ENCODE measurements at places on chromosomes 4 and X.

- no peak for DNase-seq
These were observed 11.3 kb upstream of the MAGEA10 start for GRCh38 chrX:152149648-152150047.

DNA sequence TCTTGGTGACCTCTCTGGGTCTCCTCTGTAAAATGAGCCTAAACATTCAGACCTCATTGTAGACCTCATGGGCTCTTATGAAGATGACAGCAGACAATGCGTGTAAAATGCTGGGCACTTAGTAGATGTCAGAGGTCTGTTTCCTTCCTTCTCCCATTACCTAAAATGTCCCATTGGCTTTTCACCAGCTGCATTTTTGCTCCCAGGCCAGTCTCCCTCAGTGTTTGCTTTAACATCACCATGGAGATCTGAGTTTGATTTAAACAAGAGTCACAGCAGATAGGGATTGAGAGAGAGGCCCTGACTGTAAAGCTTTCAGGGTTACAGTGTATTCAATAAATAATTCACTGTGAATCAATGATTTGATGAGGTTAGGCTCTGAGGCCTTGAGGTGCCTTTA, 24.3 kb downstream of the PSAPL1 start:
- no peak for DNase-seq

DNA sequence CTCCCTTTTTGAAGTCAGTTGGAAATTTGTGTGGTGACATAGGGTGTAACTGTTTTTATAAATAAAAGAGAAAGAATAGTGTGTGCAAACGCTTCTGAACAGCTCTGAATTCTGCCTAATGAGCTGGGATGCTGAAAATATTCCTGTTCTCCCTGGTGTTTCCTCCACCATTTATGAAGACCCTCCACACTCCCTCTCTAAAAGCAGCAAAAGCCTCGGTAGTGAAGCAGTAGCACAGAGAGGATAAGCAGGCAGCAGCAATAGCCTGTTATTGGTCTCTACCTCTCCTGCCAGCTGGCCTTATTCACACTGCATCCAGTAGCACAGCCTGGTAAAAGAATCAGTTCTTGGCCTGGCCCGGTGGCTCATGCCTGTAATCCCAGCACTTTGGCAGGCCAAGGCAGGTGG, 406.1 kb downstream of the IQCM start:
- no peak for DNase-seq

GRCh38 chr4:153514688-153515426, 48.7 kb downstream of the TMEM131L start:
- no peak for DNase-seq

- no peak for DNase-seq
These were observed 11.6 kb downstream of the FRMPD4 start for GRCh38 chrX:12149670-12150407.

DNA sequence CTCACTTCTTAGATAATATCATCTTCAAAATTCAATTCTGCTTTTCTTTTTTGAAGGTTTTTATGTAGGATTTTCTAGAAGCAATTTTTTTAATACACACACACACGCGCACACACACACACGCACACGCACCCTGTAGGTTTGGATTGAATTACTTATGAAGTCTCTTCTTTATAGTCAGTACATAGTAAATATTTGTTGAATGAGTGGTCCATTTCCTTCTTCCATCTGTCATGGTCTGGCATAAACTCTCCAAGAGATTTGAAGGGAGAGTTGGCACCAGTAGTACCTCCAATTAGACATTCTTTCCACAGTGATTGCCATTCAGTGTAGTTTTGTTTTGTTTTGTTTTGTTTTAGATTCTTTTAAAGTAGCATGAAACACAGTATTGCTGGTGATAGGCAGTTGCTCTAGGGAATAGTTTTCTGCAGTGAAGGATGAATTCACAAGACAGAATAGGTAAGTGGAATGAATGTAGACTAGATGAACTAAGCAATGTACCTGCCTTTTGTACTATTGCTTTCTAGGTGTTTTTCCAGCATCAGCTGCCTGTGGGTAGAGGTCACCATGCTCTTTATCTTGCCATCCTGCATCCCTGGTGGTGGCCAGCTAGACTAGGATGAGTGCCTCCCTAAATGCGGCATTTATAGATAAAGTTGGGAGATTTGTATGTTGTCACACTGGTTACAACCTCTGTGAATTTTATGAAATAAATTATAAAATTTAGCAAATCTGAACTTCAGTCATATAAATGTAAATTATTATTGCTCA, 20.5 kb downstream of the PDLIM5 start:
- DNase-seq: peak; percentile 41

- no peak for DNase-seq
These were observed 107.6 kb upstream of the SMIM10 start for GRCh38 chrX:134883137-134883700.

DNA sequence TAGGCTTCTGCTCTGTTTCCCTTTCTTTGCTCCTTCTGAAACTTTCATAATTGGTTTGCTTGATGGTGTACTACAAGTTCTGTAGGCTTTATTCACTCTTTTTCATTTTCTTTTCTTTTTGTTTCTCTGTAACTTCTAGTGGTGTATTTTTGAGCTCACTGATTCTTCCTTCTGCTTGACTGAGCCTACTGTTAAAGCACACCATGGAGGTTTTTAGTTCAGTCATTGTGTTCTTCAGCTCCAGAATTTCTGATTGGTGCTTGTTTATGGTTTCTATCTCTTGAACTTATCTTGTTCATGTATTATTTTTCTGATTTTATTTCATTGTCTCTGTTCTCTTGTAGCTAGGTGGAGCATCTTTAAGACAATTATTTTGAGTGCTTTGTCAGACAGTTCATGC, 33.4 kb upstream of the C4orf54 start:
- DNase-seq: no peak

GRCh38 chr4:94551643-94552564, 100.2 kb downstream of the PDLIM5 start:
- DNase-seq: peak; percentile 46

GRCh38 chr4:68180849-68181526, 51.3 kb upstream of the TMPRSS11F start:
- no peak for DNase-seq

- DNase-seq: peak; percentile 8
These were observed 539.2 kb downstream of the GALNTL6 start for GRCh38 chr4:172352356-172352755.

GRCh38 chrX:154734061-154734781, 16.7 kb downstream of the GAB3 start:
- no peak for DNase-seq

- no peak for DNase-seq
These were observed 5.0 kb downstream of the ARHGAP4 start for GRCh38 chrX:153921070-153921469.

DNA sequence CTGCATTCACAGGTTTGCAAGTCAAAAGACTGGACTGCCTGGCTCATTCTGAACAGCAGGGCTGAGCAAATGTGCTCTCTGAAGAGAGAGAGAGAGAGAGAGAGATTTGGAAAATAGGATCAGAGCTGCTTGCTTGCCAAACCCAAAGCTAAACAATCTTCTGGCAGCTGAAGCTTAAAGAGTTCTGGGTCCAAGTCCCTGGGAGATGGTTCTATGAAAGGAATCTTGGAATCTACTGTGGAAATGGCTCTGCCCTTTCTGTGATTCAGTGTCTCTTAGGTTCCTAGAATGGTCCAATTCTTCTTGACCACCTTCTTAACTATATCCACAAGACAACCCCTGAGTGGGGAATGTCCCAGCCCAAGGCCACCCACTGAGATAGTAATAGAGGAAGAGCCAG, 66.1 kb upstream of the EFNB1 start:
- DNase-seq: no peak

GRCh38 chr4:84480082-84480481, 19.0 kb downstream of the NKX6-1 start:
- no peak for DNase-seq
